T-helper 1 cell (primary cell): ENCODE measurements at places on chromosomes 5 and 9.

DNA sequence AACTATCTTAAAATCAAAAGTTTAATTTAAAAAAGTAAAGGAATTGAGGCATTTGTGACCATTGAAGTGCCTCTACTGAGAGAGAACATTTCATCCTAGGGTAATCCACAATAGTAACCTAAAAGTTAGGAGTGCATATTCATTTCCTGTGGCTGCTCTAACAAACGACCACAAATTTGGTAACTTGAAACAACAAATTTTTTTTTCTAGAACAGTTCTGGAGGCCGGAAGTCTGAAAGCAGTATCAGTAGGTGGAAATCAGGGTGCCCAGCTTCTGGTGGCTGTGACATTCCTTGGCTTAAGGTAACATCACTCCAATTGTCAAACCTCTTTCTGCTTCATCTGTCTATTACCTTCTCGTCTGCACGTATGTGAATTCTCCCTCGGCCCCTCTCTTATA is 67.1 kb upstream of the SSBP2 start:
- DNase-seq, result no peak

GRCh38 chr9:128712451-128713410 is 10.4 kb downstream of the PKN3 start:
- DNase-seq, result no peak

DNA sequence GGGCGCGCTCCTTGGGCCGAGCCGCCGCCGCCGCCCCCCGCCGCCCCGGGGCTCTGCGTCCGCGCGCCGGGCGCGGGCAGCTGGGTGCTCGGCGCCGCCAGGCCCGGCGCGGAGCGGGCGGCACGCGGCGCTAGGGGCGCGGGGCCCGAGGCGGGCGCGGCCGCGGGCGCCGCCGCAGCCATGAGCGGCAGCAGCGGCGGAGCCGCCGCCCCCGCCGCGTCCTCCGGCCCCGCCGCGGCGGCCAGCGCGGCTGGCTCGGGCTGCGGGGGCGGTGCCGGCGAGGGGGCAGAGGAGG is 351 bp downstream of the TRIO start:
- DNase-seq, result no peak

- no peak for DNase-seq
These were observed 11.9 kb downstream of the FAM219A start for GRCh38 chr9:34446468-34446891.

GRCh38 chr5:74418709-74419108 is 221.8 kb downstream of the ENC1 start:
- no peak for DNase-seq

GRCh38 chr9:4548811-4549725 is 58.8 kb downstream of the SLC1A1 start:
- no peak for DNase-seq

GRCh38 chr9:16623989-16624743 is 246.3 kb downstream of the BNC2 start:
- no peak for DNase-seq

- no peak for DNase-seq
These were observed at the start of gene TRAF1 for GRCh38 chr9:120926397-120926928. Gene TRAF1 (minus strand): TSS chr9:120926796. CDS start chr9:120926075, 721 bp downstream.

GRCh38 chr5:158976035-158976434 is 123.7 kb downstream of the EBF1 start:
- DNase-seq, result no peak

DNA sequence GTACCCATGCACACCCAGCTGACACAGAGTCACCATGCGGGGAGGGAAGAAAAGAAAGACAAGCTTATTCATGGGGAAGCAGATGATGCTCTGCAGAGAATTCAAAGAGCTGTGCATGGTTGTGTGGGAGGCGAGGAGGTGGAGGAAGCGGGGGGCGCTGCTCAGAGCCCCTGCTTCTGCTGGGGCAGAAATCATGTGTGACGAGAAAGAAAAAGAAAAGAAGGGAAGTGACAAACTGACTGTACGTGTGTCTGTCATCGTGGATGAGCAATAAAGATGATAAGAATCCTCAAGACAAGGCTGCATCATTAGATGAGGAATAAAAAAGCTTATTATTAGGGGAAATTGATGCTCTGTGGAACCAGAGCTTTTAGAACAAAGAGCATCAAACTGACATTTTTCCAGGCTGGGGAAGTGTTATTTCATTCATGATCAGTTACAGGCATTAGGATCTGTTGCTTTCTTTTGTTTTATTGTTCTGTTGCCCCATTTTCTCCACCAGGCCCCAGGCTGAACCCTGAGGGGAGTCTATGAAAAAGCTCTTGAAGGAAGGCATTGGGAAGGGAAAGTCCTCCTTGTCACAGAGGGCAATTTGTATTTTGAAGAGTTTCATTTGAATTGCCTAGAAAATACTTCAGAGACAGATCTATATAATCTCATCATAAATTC is 20.3 kb upstream of the SH3RF2 start:
- DNase-seq, result no peak

GRCh38 chr5:171953860-171954701 is 52.4 kb downstream of the FBXW11 start:
- no peak for DNase-seq

GRCh38 chr9:96617439-96618185 is 2.0 kb downstream of the CDC14B start:
- DNase-seq, result no peak

GRCh38 chr9:6845128-6845826 is 87.5 kb downstream of the KDM4C start:
- DNase-seq, result no peak

GRCh38 chr5:10627160-10627701 is 63.4 kb downstream of the ANKRD33B start:
- no peak for DNase-seq

- DNase-seq, result no peak
These were observed at the start of gene RANBP17 for GRCh38 chr5:170861917-170862766. Gene RANBP17 (plus strand): TSS chr5:170862018.

DNA sequence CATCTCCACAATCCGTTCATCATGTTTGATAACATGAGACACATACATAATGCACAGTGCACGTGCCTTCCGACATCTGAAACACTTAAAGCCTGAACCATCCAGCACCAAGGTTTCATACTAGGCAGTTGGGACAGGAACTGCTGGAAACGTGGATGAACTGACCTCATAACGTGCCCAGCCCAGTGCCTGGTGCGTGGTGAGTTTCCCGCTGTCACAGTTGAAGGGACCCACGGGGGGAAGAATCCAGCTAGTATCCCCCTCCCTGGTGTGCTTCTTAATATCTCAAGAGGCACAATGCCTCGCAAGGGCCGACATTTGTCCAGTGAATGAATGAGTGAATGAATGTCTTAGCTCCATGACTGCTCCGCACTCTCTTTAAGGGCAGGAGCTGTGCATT is 23.2 kb downstream of the BARX1 start:
- DNase-seq, result no peak

DNA sequence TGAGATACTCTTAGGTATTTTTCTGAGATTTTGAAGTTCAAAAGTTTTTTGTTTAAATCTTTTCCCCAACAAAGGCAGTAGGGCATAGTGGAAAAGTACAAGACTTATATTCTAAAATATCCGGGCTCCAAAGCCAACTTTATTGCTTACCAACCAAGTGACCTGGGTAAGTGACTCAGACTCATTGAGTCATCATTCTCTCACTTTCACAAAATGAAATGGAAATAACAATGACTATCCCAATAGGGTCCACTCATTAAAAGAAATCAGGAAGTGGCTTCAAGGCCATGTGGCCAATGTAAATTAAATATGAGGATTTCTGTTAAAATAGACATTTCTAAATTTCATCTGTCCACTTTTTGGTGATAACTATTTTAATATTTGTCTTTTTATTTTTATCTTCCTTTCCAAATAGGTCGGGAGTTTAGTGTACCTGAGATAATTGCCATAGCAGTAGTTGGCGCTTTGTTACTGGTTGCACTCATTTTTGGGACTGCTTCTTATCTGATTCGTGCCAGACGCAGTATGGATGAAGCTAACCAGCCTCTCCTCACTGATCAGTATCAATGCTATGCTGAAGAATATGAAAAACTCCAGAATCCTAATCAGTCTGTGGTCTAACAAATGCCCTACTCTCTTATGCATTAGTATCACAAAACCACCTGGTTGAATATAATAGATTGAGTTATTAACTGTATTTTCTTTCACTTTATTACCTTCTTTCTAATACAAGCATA is 15.5 kb downstream of the TYRP1 start:
- no peak for DNase-seq

DNA sequence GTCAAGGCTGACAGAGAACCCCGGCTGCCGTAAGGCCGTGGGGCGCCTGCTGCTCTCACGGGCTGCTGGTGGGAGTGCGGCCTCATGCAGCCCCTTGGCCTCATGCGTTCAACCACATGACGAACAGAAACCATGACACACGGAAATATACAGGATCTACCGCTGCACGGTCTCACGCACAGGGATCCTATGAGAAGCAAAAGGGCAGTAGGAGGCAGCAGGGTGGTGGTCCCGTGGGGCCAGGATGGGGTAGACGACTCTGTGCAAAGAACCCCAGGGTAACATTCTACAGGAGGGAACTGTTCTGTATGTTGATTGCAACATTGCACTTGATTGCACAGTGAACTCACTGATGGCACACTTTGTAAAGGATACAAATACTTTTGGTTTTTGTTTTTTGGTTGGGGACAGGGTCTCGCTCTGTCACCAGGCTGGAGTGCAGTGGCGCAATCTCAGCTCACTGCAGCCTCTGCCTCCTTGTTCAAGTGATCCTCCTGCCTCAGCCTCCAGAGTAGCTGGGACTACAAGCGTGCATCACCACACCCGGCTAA is 51.6 kb downstream of the NACC2 start:
- DNase-seq, result no peak

DNA sequence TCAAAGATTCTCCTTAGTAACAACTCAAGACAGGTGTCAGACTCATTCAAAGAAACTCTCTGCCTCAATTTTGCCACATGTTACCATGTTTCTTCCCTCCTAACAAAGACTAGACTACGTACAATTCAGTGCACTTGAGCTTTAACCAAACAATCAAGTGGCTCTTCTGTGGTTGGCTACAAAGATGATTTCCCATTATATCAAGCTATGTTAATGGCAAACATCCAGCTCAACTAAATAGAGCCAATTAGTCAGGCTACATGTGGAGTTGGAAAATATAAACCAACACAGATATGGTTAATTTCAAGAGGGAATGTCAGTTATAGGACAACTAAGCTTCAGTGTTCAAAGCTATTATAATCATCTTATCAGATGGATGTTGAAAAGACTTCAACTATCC is 29.2 kb upstream of the ADRA1B start:
- no peak for DNase-seq

DNA sequence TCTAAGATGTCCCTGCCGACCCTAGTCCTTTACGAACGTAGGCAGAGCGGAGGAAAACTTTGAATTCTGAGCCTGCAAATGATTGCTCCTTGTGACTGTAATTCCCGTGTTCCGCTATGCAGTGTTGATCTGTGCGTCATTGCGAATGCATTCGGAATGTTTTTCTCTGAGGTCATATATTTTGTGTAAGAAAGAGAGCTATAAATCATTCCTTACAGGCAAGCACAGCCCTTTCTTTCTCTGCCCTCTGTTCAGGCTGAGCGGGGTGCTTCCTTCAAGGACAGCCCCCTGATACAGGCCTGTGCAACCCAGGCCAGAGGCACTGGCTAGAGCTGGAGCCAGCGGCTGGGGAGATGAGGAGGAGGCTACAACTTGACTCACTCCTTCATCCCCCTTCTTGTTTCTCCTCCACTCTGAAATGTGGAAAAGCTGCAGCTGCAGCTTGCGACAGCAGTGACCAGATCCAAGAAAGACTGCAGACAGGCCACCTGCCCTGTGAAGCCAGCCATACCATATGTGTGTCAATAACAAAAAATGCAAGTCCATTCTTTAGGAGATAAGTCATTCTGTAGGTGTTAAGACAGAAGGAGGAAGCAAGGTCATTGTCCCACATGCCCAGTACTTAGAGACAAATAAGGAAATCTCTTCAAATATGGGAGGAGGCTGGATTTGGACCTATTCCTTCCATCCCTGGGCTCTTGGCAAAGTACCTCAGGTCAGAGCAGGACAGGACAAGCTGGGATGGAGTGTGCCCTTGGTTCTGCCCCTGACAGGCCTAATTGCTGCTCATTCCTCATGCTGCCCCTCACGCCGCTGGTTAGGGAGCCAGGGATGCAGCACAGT is 345.7 kb upstream of the WWC1 start:
- DNase-seq, result no peak

GRCh38 chr9:14616188-14616982 is 76.8 kb downstream of the ZDHHC21 start:
- DNase-seq, result no peak

DNA sequence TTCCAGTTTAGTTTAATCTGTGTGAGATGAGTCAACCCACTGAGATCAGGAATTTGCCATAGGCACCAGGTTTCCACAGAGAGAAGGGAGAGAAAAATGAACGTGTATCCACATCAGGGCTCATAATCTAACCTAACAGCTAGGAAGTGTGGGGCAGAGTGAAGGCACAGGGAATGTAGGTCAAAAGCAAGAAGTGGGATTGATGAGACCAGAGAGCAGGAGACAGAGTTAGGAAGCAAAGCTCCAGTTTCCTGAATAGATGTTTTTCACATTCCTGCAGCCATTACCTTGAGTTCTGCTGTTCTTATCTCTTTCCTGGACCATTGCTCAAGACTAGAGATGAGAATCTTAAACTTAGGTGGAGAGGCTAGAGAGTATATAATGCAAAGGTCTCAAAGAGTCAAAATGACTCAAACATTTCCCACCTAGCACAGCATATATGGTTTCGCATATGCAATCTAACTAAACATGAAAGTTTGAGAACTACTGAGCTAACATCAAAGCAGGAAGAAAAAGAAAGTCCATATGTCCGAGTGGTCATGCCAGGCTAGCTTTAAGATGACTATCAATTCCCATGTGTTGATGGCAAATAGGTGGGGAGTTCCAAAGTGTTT is 41.1 kb upstream of the GNAQ start:
- no peak for DNase-seq

DNA sequence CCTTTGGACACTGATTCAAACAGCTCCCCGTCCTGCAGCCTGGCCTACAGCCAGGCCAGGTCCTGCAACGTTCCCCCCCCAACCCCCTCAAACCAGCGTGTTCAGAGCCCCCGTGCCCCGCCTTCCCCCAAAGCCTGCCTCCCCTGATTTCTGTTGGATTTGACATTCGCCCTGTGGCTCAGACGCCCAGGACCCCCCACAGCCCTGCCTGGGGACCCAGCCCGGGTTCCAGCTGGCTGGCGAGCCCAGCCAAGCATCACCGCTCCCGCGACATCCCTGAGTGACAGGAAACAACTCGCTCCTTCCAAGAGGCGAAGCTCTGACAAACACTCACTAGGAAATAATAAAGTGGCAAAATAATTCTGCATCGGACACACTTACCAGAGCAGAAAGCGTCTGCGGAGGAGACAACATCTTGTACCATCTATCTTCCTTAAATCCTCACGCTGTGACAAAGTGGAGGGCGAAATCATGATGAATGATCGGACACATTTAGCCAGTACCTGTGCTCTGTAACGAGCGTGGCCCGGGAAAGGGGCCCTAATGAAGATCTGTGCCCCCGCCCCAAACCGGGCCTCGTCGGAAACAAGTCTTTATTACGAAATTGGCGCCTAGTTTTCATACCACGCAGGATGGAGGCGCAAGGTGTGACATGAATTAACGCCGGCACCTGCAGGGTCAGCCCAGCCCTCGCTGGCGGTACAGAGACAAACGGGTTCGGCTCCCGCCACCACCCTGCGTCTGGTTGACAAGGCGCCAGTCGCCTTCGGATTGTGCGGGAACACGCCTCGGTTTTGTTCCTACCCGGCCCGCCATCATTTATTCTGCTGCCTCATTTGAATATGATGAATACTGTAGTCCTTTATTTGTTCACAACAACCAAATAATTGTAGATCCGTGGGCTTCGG is 91.0 kb upstream of the MVB12B start:
- DNase-seq, result no peak
